ENCODE measurements at places on chromosomes 5 and 9.

GRCh38 chr9:131076347-131077195 is 19.8 kb upstream of the AIF1L start:
- DNase-seq, result no peak

DNA sequence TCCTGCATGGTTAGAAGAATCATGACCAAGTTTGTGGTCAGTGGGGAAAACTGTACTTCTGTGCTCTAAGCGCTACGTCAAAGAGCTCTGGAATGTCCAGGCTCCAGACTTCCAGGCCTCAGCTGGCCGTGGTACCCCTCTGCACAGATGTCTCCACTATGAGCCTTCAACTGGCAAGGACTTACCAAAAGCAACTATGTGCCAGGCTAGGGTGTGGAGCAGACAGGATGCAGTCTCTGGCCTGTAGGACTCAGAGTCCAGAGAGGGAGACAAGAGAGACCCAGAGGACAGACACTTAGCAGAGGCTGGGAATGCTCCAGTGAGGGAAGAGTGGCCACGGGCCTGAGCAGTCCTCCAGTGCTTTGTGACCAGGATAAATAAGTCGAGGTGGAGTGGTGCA is 31.0 kb upstream of the TCF7 start:
- DNase-seq, result no peak

DNA sequence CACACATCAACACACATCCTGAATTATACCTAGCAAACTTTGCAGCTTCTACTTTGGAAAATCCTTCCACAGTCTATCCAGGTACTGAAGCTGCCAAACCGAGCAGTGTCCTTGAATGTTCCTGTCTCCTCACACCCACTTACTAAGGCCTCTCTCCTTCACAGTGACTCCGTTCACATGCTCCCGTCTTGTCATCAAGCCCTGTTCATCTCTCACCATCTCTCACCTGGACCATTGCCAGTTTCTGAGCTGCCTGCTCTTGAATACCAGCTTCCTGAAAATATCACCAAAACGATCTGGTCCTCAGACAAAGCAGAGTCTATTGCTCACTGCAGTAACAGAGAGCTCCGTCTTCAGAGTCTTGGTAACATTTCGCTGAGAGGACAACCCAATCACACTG is 57.4 kb downstream of the GCNT1 start:
- no peak for DNase-seq

DNA sequence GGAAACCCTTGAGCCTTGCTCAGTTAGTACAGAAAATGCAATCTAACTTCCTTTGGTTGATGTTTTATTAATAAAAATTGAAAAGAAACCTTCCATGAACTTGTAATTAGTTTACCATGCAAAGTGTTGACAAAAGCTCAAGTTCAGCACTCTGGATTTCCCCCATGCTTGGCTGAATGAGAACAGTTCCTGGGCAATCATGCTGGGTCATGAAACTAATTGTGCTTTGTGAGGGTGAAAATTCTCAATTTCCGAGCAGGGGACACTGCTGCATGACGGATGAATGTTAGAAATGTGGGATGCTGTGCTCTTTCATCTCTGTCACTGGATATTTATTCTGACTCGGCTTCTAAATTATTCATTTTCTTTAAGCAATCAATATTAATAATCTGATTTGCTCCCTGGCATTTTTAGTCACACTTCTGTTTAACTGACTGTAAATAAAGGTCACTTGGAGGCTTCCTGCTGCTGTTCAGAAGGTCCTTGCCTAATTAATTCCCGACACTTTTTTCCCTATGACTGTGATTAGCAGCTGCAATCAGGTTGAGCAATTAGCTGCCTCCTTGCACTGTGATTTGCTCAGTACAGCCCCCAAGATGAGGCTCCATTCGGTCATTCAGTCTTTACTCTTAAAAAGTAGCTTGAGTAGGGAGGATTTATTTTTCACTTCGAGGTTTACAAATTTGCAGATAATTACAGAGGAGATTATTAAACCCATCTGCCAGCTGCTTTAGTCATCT is 678.1 kb upstream of the ZNF608 start:
- DNase-seq, result no peak

GRCh38 chr5:148665431-148665830 is 11.1 kb upstream of the HTR4 start:
- no peak for DNase-seq

GRCh38 chr9:38652044-38652443 is 31.6 kb upstream of the ANKRD18A start:
- DNase-seq, result no peak

DNA sequence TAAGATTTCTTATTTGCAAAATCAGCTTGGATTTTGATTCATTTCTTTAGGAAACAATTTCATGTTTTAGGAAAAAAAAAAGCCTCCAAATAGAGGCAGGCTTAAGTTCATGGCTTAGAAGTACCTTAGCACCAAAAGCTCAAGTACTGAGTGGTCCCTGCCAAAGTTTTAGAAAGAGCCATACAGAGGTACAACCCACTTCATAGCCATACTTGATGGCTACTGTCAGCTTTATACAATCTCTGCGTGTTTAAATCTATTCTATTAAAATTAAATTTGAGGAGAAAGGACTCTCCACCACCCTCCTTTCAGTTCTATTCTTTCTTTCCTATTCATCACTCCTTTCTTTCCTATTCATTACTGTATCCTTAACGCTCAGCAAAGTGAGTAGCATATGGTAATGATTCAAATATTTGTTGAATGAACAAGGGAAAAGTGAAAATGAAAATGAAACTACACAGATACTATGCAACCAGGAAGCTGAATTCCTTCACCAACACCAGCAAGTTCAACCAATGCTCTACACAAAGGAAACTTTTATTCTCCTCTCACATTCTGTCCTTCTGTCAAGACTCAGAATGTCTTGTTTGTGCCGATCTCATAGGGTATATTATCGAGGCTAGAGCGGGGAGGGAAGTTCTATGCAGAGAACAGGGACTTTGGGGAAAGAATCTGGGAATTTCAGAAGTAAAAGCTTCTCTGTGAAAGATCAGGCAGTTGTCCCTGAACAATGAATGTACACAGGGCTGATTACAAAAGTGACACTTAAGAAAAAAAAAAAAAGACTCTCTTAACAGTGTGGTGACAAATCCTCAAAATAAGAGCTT is 138.6 kb upstream of the SPEF2 start:
- no peak for DNase-seq

DNA sequence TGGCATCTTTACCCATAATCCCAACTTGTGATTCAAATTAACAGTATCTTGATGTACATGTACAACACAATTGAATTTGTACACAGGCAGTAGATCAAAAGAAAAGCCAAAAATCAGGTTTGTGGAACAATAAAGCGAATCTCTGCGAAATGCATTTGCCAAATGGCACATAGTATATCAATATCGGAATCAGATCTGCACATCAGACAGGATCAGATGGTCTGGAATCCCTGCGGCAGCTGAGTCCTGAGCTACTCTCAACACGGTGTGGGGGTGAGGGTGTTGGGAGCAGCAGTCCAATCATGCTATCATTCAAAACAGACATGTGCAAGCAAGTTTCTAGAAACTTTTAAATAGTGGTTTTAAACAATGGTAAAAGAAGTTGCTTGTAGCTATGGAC is 358.3 kb downstream of the SEMA5A start:
- DNase-seq, result no peak

DNA sequence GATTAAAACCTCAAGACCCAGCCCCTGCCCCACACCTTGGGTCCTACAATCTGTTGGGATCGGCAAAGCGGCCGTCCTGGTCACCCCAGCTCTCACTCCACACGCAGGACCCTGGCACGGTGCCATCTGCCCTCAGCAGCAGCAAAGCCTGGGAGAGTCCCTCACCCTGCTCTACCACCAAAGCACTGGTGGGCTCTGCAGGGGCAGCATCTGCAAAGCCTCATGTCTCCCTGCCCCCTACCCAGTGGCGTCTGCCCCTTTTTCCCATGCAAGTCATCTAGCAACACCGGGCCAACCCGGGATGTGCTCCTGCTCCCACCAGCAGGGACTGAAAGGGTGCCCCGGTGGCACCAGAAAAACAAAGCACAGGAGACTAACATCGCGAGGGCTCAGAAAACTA is 19.6 kb upstream of the CNOT6 start:
- no peak for DNase-seq

GRCh38 chr9:21800931-21801682 is 1.3 kb upstream of the MTAP start:
- DNase-seq, result no peak

DNA sequence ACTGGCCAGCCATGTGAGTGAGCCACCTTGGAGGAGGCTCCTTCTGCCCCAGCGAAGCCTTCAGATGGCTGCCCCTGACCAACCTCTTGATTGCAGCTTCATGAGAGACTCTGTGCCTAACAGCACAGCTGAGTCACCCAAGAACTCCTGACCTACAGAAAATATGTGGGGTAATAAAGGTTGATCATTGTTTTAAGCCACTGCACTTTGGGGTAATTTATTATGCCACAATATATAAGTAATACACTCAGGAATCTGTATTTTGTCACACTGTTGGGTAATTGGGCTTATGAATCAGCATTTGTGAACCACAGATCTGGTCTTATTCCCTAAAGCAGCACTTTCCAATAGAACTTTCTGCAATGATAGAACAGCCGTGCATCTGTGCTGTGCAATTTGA is 24.4 kb upstream of the VDAC1 start:
- DNase-seq, result no peak

GRCh38 chr5:37661227-37661920 is 178.5 kb downstream of the GDNF start:
- DNase-seq, result no peak

GRCh38 chr5:45596320-45596719 is 99.9 kb downstream of the HCN1 start:
- no peak for DNase-seq

- DNase-seq, result no peak
These were observed 19.1 kb downstream of the LHX3 start for GRCh38 chr9:136185596-136186366.

DNA sequence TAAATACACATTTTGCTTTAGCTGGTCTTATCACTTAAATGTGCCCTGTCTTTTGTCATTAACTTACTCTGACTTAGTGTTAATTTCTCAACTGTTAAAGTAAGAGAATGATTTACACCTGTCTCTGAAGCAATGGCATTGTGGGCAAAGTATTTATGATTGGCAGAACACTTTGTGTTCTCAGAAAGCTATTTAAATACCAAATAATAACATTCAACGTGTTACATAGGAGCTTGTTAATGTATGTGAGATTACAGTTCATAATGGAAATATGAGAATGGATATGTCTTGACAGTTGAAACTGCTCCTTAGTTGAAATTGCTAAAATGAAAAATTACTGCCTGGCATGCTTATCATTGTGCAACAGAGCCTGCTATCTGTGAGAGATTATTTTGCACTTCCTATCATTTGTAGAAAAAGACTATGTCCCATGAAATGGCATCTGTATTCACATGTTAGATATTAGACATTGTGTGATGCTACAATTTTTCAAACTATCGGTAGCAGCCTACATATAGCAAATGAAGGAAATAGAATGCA is 46.1 kb downstream of the PRR16 start:
- no peak for DNase-seq

- DNase-seq, result no peak
These were observed 1639.4 kb upstream of the C9orf72 start for GRCh38 chr9:29212397-29213387.

DNA sequence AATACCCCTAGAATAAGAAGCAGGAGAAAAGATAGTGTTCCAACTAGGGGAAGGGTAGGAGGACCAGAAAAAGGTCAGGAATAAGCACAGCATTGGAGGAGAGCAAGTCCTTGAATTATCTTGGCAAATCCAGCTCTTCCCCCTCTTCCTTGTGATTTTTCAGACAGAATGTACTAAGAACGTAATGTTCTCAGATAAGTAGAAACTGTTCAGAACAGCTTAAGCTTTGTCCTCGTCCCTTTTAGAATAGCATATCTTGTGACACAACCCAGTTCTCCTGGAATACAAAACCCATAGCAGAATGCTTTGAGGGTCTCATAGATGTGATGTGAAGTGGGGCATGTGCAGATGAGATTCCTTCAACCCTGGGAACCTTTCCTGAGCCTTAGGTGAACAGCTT is 97.4 kb downstream of the EMB start:
- no peak for DNase-seq

DNA sequence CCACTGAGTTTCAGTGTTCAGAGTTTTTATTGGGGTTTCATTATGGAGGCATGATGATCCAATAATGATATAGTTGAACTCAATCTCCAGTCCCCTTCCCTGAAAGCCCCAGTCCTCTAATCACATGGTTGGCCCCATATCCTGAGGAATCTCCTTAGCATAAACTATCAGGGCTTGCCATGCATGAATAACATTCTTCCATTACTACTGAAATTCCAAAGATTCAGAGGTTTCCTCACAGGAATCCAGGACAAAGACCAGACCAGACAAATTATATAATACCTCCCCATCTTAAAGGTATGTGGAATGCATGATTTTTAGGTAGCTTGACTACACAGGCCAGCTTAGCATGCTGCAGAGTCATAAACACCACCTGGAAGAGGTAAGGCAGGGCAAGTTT is 15.5 kb upstream of the LRRTM2 start:
- DNase-seq, result no peak

DNA sequence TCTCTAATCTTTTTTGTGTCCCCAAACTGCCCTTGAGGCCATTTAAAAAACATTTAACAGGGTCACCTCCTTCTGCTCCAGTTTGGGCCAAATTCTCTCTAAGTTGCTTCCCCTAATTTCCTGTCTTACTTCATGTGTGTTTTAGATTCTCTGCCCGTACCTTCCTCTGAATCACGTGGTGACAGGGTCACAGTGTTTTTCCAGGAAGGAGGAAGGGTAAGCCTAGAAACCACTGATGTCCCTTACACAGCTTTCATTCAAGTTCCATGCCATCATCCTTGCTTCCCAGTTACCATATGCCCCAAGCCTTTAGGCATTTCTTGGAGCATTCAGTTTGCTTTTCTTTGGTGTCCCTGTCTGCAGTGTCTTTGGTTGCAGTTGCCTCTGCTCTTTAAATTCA is 42.4 kb upstream of the MACIR start:
- no peak for DNase-seq

DNA sequence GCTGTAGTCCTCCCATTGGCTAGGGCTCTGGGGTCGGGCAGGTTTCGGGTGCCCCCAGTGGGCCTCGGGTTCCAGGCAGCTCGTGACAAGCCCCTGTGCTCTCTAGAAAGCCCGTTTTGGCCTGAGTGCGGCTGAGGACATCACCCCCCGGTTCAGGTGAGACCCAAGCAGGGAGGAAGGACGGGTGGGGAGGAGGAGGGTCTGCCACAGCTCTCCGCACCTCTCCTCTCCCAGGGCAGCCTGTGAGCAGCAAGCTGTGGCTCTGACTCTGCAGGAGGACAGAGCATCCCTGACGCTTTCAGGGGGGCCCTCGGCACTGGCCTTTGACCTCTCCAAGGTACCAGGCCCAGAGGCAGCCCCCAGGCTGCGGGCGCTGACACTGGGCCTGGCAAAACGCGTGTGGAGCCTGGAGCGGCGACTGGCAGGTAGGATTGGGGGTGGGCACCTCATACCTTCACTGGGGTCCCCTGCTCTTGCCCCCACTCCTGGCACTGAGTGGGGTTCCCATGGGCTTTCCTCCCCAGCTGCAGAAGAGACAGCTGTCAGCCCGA is 672 bp downstream of the PAXX start:
- no peak for DNase-seq

- no peak for DNase-seq
These were observed 657 bp downstream of the MTRR start for GRCh38 chr5:7869474-7870136.

GRCh38 chr5:68169903-68170302 is 45.7 kb upstream of the PIK3R1 start:
- DNase-seq, result no peak

GRCh38 chr9:133585481-133586351 is 23.5 kb downstream of the FAM163B start:
- no peak for DNase-seq

Measured in activated CD4-positive, alpha-beta T cell treated with anti-CD3 and anti-CD28 coated beads for 1 hour (primary cell).